Hematopoietic multipotent progenitor cell treated with erythropoietin and hydrocortisone succinate and interleukin-3 and kit ligand, for 4 days (in vitro differentiated cells): ENCODE measurements at places on chromosomes 4 and X.

DNA sequence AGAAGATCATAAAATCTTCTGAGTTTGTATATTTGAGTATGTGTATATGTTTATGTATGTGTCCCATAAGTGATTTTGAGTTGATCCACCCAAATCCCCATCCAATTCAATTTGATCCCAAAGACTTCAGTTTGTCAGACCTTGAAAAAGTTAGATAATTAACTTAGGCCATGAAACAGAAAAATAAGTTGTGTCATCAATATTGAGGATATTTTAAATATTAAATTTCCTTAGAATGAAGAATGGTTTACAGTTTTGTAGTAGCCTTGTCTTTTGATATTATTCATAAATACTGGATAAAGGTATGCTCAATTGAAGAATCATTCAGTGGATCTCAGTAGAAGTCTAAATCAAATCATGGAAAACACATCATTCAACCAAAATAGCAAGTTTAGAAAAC, 864.4 kb upstream of the INTU start:
- DNase-seq: no peak

DNA sequence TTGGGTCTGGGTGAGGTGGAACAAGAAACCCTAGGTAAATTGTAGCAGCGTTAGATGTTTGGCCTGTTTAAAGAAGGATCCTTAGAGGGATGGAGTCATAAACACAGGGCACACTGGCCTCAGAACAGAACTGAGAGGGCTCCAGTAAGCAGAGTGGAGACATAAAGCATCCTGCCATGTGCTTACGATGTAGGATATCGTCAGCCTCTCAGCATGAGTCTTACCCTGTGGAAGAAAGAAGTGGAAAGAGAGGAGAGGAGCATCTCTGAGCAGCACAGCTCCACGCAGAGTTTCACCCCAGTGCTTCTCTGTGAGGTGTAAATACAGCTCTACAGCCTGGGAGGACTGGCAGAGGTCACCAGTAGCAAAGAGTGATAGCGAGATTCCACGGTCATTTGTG, 27.8 kb upstream of the SORBS2 start:
- no peak for DNase-seq

GRCh38 chrX:34426334-34426733, 230.8 kb downstream of the TMEM47 start:
- no peak for DNase-seq

GRCh38 chr4:5184606-5185005, 133.3 kb downstream of the STK32B start:
- DNase-seq: no peak

DNA sequence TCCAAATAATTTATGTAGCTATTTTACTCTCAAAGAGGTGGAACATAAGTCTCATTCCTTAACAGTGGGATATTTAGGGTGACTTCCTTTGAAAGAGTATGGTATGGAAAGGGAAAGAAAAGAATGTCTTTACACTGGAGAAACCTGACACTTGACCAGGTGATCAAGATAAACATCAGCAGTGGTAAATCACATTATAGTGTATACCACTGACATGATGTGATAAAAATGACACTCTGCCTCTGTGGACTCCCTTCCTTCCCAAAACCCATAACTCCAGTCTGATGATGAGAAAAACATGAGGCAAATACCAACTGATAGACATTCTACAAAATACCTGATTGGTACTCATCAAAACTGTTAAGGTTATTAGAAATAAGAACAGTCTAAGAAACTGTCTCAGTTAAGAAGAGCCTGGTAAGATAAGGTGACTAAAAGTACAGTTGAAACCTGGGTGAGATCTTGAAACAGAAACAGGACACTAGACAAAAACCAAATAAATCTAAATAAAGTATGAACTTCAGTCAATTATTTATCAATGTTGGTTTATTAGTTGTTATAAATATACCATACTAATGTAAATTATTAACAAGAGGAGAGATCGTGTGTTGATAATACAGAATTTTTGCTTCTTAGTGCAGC, 144.2 kb upstream of the PCDH18 start:
- DNase-seq: no peak

GRCh38 chr4:74202062-74202586, 44.2 kb downstream of the MTHFD2L start:
- no peak for DNase-seq

- DNase-seq: peak; percentile 15
These were observed 47.9 kb downstream of the FAM13A start for GRCh38 chr4:89009115-89009514.

GRCh38 chrX:103586314-103586646, 965 bp downstream of the TCEAL4 start:
- peak; percentile 6 for DNase-seq

DNA sequence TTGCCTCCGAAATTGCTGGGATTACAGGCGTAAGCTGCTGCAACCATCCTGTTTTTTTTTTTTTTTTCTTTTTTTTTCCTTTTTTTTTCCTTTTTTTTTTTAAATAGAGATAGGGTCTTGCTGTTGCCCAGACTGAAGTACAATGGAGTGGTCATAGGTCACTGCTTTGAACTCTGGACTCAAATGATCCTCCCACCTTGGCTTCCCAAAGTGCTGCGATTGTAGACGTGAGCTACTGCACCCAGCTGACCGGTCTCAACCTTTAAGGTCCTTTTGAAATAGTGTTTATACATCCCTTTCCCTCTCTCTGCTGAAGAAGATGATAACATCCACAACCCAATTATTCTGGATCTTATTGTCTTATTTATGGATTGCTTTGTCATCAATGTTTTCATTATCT, 548.7 kb downstream of the GBA3 start:
- DNase-seq: no peak

- no peak for DNase-seq
These were observed 48.6 kb downstream of the NPY5R start for GRCh38 chr4:163392328-163392727.

DNA sequence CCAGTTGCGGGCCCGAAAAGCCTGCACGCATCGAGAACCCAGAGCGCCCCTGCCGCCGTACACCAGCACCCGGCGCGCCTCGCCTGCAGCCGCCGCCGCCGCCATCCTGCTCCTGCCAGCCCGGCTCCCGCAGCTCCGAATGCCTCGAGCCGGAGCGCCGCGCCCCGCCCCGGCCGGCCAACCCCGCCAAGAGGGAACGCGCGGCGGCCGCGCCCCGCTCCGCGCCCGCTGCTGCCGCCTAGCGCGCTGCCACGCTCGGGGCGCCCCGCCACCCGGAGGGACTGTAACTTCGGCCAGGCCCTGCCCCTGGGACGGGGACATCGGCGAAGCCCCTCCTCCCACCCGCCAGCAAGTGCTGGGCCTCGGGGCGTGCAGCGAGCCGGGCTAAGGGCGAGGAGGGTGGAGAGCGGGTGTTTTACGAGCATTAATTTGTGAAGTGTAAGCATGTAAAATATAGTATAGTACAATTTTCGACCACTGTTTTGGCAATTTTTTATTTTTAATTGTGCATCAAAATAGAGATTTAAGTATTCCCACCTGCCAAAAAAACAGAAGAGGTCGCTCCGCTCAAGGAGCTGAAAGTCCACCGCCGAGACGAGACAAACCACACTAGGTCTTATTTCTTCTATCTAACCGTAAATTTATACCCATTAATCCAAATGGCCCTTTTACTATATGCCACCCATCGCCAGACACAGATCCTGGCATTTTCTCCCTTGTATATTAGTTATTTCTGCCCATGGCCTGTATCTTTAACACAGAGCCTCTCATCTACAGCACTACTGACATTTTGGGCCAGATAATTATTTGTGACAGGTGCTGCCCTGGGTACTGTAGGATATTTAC, at the start of gene QDPR:
Gene QDPR (minus strand): TSS at position 141 of the 846 bp plus-strand sequence. CDS start 36 bp downstream, at position 105.
- peak; percentile 95 for DNase-seq

GRCh38 chr4:64559571-64559970, 150.3 kb upstream of the TECRL start:
- no peak for DNase-seq

- DNase-seq: peak; percentile 94
These were observed 119.2 kb downstream of the IRF2 start for GRCh38 chr4:184355111-184355604.

DNA sequence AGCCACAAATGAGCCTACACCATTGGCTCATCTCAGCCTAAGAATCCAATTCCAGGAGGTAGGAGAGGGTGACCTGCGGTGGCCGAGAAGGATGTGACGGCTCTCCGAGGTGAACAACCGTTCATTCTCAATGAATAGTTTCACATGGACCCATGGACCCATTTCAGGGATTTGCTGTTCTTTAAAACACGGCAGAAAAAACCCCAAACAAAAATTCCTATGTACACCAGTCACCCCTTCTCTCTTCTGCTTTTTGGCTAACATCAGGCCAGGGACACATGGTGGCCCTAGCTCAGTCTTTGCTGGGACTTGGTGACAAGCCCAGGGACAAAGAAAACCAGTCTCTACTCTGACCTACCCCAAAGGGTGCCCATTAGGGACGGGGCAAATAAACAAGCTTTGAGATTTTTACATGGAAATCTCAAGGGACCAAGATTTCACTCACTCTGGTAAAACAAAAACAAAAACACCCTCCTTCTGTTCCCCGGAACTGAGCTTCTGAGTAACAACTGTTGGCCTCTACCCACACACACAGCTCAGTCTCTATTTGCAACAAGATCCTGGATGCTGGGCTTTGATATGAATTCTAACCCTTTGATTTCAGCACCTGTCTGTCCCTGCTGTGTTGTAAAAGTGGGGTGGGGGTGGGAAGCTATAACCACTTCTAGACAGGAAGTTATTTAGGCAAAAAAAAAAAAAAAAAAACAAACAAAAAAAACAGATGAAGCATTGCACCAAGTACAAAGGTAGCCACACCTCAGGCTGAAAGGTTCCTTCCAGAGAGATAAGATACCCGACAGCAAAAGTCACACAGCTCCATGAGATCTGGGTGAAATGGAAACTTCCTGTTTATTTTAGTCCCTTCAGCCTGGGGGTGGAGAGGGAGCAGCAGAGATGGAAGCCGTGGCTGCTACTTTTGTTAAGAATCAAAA, 49.0 kb downstream of the DDX3X start:
- peak; percentile 15 for DNase-seq

GRCh38 chr4:144663834-144664475, 18.0 kb downstream of the HHIP start:
- DNase-seq: no peak

DNA sequence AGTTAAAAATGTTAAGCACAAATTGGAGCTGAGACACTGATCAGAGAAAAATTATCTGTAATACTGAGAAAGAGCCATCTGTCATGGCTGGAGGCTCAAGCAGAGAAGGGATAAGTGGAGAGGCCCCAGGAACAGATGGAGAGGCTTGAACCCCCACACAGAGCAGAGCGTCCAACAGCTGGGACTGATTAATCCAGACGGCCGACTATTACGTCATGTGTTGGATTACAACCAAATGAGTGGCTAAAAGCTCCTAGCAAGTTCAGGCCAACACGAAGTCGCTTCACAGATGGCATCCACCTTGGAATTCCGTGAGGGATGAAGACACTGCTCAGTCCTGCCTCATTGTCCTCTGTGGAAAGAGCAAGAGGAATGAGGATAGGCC, 57.7 kb upstream of the ATXN3L start:
- DNase-seq: no peak

- no peak for DNase-seq
These were observed 172.8 kb downstream of the ATG4A start for GRCh38 chrX:108264376-108264775.

DNA sequence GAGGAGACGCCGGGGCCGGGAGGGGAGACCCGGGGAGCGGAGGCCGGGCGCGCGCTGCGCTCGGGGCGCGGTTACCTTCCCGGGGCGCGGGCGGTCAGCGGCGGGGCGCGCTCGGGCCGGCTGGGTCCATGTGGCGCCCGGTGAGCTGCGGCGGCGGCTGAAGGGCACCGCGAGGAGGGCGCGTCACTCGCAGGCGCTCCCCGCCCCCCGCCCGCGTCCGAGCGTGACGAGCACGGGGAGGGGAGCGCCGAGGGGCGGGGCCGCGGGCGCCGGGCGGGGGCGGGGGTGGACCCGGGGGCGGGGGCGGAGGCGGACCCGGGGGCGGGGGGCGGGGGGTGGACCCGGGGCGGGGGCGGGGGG, at the start of gene CPLX1:
Gene CPLX1 (minus strand): TSS at position 159 of the 360 bp plus-strand sequence. CDS start 1,607 bp downstream, outside the sequence.
- DNase-seq: peak; percentile 50

GRCh38 chrX:7953446-7953845, 26.2 kb upstream of the PNPLA4 start:
- no peak for DNase-seq

- DNase-seq: no peak
These were observed 106.3 kb downstream of the GC start for GRCh38 chr4:71677568-71677967.

GRCh38 chr4:160514126-160514525, 1411.2 kb downstream of the RAPGEF2 start:
- no peak for DNase-seq

- peak; percentile 40 for DNase-seq
These were observed 977.1 kb upstream of the PRKX start for GRCh38 chrX:4690521-4690920.

- no peak for DNase-seq
These were observed 48.0 kb downstream of the SEPTIN11 start for GRCh38 chr4:76997532-76997931.

GRCh38 chr4:128565565-128566186, 243.8 kb upstream of the JADE1 start:
- peak; percentile 75 for DNase-seq

DNA sequence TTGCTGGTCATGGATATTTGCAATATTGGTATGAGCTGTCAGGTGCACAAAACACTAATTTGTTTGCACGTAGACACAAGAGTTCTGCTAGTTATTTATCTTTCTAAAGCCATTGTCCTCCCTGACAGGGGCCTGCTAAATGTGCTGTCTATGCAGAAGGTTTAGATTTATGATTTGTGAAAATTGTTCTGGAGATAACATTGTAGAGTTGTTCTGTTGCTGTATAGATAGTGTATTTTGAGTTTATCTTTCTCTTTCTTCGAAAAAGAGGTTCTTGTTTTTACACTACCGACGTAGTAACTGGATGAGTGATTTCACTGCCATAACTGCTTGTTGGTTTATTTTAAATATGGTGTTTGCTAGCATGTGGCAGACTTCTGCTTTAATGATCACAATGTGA, 28.5 kb upstream of the FGG start:
- peak; percentile 34 for DNase-seq

- DNase-seq: no peak
These were observed 425.4 kb downstream of the SLITRK2 start for GRCh38 chrX:146243041-146243440.

DNA sequence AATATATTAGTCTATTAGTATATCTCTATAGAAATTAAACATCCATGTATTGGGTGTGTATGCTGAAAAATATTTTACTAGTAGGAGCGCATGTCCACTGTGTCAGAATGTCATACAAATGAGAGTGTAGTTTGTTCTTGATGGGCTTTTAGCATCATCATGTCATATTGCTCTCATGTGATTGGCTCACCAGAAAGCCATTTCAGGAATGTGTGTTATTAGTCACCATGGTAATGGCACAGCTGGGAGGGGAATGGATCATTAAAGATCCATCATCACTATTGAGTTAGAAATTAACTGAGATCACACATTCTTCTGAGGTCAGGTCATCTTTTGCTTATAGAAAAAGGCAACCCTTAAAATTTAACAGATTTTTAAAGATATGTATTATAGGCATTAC, 77.3 kb downstream of the PHEX start:
- no peak for DNase-seq

DNA sequence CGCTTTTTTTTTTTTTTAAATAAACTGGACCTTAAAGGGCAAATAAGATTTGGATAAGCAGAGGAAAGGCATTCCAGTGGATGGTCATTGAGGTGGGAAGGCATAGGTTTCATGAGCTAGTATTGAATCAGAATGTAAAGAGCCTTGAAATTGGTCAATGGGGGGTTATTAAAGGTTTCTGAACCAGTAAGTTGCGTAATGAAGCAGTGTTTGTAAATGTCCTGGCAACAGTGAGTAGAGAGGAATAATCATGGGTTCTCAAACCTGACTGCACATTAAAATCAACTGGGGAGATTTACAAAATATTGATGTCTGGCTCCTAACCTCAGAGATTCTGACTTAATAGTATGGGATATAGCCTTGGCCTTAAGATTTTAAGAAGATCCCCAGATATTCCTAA, 23.2 kb upstream of the AMOT start:
- DNase-seq: no peak
